ENCODE measurements at places on chromosomes 4 and X.

GRCh38 chrX:69072486-69073006 is 92.7 kb downstream of the PJA1 start:
- no peak for DNase-seq

GRCh38 chr4:51943221-51943620 is 76.9 kb downstream of the LRRC66 start:
- DNase-seq, result no peak

DNA sequence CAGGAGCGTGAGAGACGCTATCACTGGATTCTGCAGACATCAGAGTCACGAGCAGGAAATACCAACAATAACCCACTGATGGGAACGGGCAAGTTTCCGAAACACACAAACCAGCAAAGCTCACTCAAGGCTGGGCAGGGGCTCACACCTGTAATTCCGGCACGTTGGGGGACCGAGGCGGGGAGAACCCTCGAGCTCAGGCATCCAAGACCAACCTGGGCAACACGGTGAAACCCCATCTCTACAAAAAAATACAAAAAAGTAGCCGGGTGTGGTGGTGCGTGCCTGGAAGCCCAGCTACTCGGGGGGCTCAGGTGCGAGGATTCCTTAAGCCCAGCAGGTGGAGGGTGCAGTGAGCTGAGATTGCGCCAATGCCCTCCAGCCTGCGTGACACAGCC is 17.2 kb upstream of the GTPBP6 start:
- DNase-seq, result no peak

- no peak for DNase-seq
These were observed 15.2 kb downstream of the BCOR start for GRCh38 chrX:40082447-40083119.

- DNase-seq, result no peak
These were observed 590.8 kb downstream of the SPRY1 start for GRCh38 chr4:123987408-123987807.

DNA sequence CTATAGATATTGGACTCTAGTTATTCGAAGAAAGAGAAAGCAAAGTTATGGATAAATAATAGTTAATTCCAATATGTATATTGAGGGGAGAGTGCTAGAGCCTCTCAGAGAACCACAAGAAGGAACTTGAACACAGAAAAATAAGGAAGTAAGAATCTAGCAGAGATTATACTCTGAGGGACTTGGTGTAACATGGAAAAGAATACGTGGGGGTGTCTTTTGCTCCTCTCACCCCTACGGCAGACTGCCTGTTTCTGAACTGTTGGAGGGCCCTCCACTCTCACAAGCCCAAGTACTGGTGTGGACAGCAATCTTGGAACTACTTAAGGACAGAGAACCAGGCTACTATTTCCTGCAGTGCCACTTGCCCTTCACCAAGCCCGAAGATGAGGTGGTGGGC is 1174.4 kb upstream of the PCDH10 start:
- no peak for DNase-seq

DNA sequence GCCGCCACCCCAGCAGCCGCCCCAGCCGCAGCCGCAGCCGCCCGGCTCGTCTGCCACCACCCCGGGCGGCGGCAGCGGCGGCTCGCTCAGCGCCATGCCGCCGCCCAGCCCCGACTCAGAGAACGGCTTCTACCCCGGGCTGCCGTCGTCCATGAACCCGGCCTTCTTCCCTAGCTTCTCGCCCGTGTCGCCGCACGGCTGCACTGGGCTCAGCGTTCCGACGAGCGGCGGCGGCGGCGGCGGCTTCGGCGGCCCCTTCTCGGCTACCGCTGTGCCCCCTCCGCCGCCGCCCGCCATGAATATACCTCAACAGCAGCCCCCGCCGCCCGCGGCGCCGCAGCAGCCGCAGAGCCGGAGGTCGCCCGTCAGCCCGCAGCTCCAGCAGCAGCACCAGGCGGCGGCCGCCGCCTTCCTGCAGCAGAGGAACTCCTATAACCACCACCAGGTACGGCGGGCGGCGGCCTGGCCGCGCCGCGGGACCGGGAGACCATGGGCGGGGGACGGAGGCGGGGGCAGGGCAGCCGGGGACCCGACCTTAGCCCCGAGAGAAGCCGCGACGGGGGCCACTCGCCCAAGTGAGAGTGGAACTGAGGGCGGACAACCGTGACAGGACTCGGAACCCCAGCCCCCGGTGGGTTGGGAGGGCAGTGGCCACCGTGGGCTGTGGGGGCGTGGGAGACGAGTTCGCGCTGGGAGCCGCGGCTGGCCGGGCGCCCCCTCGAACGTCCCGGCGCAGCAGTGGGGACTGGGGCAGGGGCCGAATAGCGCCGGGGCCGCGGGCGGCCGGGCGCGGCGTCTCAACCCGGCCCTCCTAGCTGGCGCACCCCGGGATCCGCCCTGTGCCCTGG is 1.8 kb downstream of the CPEB2 start:
- DNase-seq, result peak; percentile 74

GRCh38 chr4:79652232-79652631 is 244.2 kb upstream of the GK2 start:
- no peak for DNase-seq

DNA sequence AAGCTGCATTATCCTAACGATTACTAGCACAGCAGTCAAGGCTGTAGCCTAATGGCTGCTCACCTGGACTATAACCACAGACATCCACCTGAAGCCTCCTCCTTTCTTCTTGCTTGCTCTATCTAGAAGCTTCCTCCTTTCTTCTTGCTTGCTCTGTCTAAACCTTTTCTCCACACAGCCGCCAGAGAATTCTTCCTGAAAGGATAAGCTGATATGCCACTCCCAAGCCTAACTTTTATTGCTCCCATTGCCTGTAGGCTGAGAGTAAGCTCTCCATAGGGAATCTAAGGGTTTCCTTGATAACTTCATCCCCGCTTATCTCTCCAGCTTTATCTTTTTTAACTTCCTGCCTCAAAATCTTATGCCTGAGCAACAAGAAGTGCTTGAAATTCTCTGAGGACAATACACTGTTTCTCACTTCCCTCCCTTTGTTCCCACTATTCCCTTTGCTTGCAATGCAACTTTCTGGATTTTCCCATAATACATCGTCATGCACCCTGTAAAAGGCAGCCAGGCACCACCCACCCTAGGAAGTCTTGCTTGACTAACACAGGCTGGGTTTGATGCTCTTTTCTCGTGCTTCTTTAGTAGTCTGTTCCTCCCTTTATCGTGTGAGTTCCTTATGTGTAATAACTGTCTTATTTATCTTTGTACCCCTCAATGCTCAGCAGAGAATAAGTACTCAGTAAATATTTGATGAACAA is 1.4 kb upstream of the LRIT3 start:
- DNase-seq, result no peak

DNA sequence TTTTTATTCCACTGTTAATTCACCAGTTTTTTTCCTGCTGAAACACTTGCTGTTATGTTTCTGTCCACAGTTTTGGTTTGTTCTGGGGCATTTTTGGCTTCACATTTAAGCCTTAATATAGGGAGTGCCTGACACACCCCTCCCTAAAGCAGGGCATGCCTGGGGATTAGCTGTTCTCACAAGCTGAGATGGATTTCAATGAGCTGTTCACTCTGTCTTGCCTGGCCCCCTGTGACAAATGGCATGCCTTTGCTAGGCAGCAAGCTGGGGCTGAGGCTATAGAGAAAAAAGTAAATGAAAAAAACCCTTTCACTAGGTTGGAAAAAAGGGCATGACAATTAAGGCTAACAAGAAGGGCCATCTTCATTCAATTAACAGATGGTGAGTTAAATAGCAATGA is 22.4 kb downstream of the LPAR4 start:
- no peak for DNase-seq

- DNase-seq, result no peak
These were observed 134.3 kb downstream of the GUCY2F start for GRCh38 chrX:109347632-109348031.
